Stimulated activated CD4-positive, alpha-beta T cell treated with anti-CD3 and anti-CD28 coated beads, Interleukin-4, amount 100 ng/mL, for 1 hour (primary cell): ENCODE measurements at places on chromosomes 4 and X.

GRCh38 chr4:170888660-170889059 lies 798.9 kb upstream of the AADAT start:
- DNase-seq, result no peak

- no peak for DNase-seq
Observed at GRCh38 chrX:46683048-46683447, 75.9 kb downstream of the SLC9A7 start.

- no peak for DNase-seq
Observed at GRCh38 chrX:153953892-153954557, 9.6 kb upstream of the RENBP start.

- no peak for DNase-seq
Observed at GRCh38 chr4:15488658-15489470, 19.2 kb downstream of the CC2D2A start.

GRCh38 chr4:187183346-187183745 lies 459.7 kb upstream of the FAT1 start:
- DNase-seq, result no peak

- no peak for DNase-seq
Observed at GRCh38 chrX:24030597-24030996, 3.6 kb upstream of the KLHL15 start.

- no peak for DNase-seq
Observed at GRCh38 chr4:141540643-141541042, 95.7 kb upstream of the IL15 start.

GRCh38 chrX:67651437-67652142 lies 107.8 kb downstream of the AR start:
- DNase-seq, result no peak

DNA sequence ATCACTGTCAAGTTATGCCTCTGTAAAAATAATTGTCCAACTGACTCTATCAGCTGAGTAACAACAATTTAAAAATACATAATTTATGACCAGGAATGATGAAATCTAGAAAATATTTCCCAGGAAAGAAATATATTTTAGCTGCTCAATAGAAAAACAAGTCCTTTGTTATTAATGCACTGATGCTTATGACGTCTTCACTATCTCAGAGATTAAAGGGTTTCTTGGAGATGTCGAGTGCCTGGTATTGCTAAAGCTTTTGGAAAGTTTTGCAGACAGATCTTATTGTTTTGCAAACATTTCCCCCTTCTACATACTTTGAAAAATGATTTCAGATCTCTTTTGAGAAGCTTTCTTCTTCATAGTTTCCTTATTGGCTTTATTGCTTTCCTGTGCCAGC lies 154.6 kb upstream of the RPS6KA3 start:
- no peak for DNase-seq
